Fibroblast of gingiva (primary cell): ENCODE measurements at places on chromosomes 6 and 20.
A peak's percentile ranks its signal among the peaks of the same experiment; 100 is the strongest.

- DNase-seq, result peak; percentile 53
Observed at GRCh38 chr6:7129784-7130569, 22.2 kb downstream of the RREB1 start.

- no peak for DNase-seq
Observed at GRCh38 chr6:110746680-110747079, 68.6 kb downstream of the CDK19 start.

DNA sequence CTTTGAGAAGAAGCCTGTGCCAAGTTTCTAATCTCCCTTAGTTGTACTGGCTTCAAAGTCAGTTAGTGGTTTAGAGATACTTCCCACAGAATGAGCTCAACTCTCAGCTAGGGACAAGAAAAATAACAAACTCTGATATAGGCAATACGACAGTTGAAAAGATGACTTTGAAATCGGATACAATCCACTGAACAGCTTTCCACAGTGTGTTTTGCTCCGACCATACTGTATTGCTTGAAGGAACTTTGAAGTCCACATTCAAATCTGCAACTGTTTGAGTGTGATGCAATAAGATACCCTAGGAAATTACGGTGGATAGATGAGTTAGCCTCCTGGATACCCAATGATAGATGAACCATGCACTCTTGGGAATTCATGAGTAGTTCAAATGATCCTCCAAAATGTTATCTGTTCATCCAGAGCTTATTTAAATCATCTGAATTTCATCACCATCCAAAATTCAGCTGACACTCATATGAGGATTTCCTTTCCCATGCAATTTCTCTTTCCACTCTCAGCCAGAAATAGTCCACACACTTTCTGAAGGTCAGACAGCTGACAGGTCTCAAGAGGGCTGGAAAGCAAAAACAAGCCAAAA lies 443.8 kb downstream of the HAO1 start:
- DNase-seq, result peak; percentile 42

DNA sequence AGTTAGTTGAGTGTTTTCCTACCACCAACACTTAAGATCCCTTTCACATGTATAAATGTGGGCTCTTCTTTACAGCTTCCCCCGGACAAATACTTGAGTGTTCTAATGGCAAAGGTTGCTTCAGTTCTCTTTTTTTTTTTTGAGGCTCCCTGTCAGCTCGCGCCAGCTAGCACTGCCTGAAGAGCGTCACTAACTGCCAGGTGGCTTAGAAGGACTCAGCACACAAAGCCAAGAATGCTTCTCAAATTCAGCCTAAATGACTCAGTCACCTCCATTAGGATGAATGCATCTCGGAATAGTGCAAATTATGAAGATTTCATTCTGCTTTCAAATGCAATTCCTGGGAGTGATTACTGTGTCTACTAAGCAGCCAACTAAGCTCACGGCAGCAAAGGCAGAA lies 150.7 kb upstream of the BTBD3 start:
- no peak for DNase-seq

DNA sequence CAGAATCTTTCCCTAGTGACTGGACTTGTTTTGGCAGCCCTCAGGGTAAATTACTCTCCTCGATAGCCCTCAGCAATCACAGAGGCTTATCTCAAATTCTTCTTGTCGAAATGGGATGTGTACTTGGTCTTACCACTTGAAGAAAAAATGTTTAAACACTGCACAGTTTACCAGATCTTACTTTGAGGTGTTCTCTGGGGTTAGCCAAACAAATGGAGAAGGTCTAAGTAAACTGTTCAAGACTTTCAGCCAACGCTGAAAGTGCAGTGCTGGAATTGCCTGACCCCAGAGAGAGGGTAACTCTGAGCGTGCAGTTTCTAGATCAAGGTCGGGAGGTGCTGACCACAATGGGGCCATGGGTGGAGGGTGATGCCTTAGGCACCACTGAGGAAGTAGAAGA lies 39.2 kb downstream of the MYLIP start:
- DNase-seq, result no peak

GRCh38 chr20:37179683-37180524 lies 556 bp upstream of the MROH8 start:
- peak; percentile 31 for DNase-seq

DNA sequence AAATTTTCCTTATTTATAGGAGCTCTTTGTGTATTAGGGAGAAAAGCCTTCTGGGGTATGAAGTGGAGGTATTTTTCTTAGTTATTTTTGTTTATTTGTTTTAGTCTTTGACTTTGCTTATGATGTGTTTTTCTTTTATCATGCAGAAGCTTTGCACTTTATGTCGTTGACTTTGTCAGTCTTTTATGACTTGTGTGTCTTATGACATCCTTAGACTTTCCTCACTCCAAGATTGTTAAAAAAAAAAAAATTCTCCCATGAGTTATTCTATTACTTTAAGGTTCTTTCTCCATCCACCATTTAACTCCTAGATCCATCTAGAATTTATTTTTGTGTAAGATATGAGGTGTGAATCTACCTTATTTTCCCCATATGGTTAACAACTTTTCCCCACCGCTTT lies 36.6 kb downstream of the BICRAL start:
- no peak for DNase-seq

DNA sequence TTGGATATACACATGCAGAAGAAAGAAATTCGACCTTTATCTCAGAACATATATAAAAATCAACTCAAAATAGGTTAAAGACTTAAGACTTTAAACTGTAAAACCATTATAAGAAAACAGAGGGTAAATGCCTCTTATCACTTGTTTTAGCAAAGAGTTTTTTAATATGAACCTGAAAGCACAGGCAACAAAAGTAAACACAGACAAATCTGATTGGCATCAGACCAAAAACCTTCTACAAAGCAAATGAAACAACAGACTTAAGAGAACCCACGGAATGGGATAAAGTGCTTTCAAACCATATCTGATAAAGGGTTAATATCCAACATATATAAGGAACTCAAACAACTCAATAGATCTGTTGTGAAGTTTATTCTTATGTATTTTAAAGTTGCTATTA lies 309.9 kb upstream of the OPRM1 start:
- DNase-seq, result no peak

DNA sequence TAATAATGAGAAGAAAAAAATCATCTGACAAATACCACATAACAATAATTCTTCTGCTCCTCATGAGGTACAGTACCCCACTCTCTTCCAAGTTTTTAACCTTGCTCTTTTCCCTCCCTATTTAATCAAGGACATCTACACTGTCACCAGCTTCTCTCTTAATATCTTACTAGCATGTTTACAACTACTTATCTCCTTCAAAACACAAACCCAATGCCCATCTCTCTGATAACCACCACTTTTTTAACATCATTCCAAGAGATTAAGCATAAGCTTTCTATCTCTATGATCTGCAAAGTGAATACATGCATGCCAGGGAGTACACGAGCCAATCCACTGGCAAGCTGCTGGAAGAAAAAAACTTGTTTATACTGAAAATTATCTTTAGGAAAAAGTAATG lies 10.3 kb downstream of the CEP85L start:
- DNase-seq, result no peak

DNA sequence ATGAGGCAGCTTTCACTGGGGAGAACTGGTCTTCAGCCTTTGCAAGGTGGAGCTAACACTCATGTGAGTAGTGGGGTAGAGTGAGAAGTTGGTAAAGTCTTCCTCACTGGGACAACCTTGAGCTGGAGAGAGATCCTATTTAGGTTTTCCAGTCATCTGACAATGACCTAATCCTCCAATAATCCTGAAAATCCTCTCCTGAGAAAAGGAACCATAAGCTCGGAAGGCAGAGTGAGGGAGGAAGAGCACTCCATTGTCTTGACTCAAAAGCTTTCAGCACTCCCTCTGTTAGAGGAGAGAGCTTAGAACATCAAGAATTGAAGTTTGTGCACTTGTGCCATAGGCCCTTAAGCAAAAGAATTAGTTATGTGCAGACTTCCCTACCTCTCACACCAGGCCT lies 77.8 kb downstream of the TRAM2 start:
- no peak for DNase-seq

DNA sequence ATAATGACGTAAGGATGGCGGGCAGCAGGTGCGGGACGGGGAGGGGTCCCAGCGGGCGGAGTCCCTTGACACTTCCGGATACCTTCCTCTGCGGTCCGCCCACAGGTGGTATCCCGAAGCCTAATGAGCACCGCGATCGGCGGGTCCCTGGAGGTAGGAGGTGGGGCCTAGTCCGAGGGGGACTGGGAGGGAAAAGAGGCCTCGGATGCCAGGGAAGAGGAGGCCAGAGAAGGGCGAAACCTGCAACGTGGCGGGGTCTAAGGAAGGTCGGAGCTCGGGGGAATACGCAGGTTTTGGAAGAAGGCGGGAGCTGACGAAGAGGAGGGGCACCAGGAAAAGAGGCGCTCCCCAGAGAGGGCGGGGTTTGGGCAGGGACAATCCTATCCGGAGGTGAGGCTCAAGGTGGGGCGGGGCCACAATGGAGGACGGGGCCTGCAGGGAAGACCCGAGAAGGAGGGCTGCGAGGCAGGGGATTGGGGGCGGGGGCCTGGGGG lies 3.7 kb downstream of the PRSS16 start:
- DNase-seq, result no peak

GRCh38 chr6:169263836-169264608 lies 10.4 kb upstream of the THBS2 start:
- DNase-seq, result peak; percentile 76

- no peak for DNase-seq
Observed at GRCh38 chr20:10005885-10006284, 28.9 kb upstream of the ANKEF1 start.

GRCh38 chr6:118505656-118506055 lies 42.4 kb upstream of the PLN start:
- no peak for DNase-seq

GRCh38 chr6:131173680-131174079 lies 38.4 kb downstream of the AKAP7 start:
- DNase-seq, result peak; percentile 4

- DNase-seq, result no peak
Observed at GRCh38 chr20:59725476-59726280, 121.3 kb downstream of the PHACTR3 start.

DNA sequence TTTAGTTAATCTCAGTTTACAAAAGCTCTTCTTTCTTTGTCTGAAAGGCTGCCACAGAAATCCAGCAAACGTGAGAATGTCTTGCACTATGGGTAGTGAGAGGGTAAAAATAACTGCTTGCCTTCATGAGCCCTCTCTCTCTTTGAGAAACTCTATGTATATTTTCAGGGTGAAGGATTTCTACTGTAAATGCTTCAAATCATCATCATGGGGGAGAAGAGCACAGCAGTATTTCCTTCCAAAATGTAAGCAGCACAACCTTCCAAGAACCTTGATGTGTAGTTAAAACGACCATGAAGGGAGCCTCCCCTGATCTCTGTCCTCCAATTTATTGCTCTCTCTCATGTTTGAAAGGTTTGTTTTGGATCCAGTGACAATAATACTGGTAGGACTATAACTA lies 141.3 kb upstream of the CENPW start:
- no peak for DNase-seq

DNA sequence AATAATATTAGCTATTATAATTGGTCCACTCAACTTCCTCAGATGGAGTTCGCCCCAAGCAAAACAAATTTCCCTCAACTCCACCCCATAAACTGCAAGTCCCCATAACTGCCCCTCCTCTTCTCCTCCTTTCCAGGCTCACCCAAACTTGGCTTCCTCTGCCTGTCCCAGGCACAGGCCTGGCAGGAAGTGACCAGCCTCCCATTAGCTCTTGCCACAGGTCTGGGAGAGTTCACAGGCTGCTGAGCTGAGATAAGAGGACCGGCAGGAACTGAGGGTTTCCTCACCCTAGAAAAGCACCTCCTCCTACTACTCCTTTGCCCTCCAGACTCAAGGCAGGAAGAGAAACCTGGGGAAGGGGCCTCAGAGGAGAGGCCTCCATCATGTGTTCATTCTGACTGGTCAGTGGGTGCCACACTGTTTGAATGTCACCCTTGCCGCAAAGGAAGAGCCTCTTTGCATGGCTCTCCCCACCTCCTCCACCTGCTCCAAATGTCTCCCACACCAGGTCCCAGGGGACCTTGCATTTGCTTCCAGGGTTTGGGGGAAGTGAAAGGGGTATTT lies 24.5 kb upstream of the SMIM29 start:
- DNase-seq, result no peak

DNA sequence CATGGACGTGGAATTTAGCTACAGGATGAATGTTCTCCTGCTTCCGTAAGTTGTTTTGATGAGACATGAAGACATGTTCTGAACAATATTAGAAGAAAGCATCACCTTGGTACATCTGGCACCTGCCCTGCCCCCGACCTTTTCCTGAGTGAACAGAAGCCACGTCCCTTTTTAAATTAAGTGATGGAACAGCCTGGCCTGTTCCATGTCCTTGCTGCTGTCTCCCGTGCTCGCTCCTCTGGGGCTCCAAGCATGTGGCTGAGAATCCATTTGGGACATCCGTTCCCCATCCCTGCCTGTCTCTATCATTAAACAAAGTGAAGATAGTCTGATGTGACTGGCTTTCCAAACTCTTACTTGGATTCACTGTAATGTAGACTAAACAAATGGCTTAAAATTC lies 36.4 kb downstream of the ERMARD start:
- no peak for DNase-seq

DNA sequence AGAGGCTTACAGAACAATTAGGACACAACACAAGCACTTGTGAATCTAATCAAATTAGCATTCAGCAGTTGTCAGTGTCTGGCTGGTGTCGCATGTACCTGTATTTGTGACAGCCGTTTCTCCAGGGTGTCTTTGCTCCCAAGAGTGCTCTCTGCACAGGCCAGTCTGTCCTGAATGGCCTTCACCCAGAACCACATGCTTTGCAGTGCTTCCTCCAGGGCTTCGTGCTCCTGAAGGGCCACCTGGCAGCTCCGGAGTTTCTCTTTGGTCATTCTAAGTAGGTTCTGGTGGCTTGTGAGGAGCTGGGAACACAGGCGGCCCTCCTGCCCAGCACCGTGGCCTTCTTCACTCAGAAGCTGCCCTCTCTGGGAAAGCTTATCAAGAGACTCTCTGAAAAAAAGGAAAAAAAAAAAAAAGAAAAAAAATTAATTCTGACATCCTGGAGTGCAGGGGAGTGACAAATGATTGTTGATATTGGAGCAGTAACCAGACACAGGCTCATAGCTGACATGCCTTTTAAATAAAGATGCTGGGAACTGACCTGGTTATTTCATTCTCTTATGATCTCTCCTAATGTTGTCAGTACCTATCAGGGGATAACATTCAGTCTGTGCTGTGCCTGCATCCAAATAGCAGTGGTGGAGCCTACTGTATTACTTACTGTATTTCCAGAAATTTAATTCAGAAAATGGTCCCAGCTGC lies 245.8 kb downstream of the SYNE1 start:
- DNase-seq, result no peak

DNA sequence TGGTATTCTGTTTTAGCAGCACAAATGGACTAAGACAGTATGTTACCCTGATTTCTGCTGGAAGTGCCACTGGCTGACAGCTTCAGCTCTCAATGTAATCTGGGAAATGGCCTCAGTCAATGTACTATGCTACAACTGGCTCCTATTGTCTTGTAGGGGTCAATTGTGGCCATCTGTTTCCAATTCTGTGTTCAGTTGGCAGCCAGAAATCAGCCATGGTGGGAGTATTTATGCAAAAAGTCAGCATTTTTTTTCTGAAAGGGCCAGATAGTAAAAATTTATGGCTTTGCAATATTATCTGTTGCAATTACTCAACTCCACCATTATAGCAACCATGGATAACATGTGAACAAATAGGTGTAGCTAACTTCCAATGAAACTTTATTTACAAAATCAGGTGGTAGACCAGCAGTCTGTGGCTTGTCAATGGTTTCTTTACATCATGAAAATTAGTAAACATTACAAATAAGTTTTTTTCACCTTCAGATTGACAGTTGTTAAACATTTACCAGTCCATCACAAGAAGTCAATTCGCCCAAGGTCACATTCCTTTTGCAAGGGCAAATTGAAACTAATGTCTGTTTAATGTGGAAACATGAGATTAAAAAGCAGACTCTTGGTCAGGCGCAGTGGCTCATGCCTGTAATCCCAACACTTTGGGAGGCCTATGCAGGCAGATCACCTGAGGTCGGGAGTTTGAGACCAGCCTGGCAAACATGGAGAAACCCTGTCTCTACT lies 58.3 kb upstream of the TSHZ2 start:
- no peak for DNase-seq
